B cell (primary cell): ENCODE measurements at places on chromosomes 5 and 9.

- H3K36me3 ChIP-seq, result no peaks in the 10 kb centered on the region
- peaks cover 3% of the 10 kb centered on the region for H3K27me3 ChIP-seq
- H3K4me1 ChIP-seq, result no peaks in the 10 kb centered on the region
- no peak overlapping the region for H3K4me3 ChIP-seq
- H3K27ac ChIP-seq, result no peak overlapping the region
Measured at GRCh38 chr9:109475526-109475925, 22.6 kb downstream of the PTPN3 start.

DNA sequence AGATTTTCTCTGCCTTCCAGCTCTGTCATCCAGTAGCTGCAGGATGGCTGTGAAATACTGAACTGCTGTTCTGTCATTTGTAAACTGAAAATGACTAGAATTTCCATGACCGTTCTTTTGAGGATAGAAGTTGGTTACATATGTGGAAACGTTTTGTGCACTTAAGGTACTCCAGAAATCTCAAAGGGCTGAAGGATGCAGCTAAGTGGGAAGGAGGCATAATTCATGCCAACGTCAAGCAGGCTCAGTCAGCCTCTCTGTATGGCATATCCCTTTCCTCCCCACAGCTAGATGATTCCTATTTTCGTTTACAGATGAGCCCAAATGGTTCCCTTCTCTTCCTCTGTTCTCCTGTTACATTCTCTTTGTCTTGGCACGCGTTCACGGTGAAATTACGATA, 257.6 kb downstream of the FBXL7 start:
- H3K4me1 ChIP-seq, result no peaks in the 10 kb centered on the region
- no peaks in the 10 kb centered on the region for H3K36me3 ChIP-seq
- no peak overlapping the region for H3K4me3 ChIP-seq

DNA sequence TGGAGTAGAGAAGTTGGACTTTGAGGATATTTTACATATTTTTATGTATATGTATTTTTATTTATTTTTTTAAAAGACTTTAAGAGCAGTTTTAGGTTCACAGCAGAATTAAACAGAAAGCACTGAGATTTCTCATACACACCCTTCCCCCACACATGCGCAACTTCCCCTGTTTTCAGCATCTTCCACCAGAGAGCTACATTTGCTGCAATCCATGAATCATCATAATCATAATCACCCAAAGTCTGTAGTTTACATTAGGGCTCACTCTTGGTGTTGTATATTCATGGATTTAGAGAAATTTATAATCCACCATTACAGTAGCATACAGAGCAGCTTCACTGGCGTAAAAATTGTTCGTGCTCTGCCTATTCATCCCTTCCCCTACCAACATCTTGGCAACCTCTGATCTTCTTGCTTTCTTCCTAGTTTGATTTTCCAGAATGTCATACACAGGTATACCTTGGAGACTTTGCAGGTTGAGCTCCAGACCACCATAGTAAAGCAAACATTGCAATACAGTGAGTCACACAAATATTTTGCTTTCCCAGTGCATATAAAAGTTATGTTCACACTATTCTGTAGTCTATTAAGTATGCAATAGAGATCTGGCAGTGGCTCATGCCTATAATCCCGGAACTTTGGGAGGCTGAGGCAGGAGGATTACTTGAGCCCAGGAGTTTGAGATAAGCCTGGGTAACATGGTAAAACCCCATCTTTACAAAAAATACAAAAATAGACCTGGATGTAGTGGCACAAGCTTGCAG, 9.6 kb upstream of the CCDC171 start:
- H3K27me3 ChIP-seq, result no peaks in the 10 kb centered on the region
- no peak overlapping the region for H3K4me3 ChIP-seq
- H3K36me3 ChIP-seq, result no peaks in the 10 kb centered on the region
- DNase-seq, result no peak

- no peak overlapping the region for H3K4me3 ChIP-seq
- no peaks in the 10 kb centered on the region for H3K27me3 ChIP-seq
- no peaks in the 10 kb centered on the region for H3K36me3 ChIP-seq
- DNase-seq, result no peak
- H3K27ac ChIP-seq, result no peak overlapping the region
- H3K4me1 ChIP-seq, result no peaks in the 10 kb centered on the region
Measured at GRCh38 chr9:83508067-83508466, 30.1 kb downstream of the FRMD3 start.

GRCh38 chr9:16718296-16718695, 152.2 kb downstream of the BNC2 start:
- no peaks in the 10 kb centered on the region for H3K27me3 ChIP-seq
- no peak overlapping the region for H3K4me3 ChIP-seq
- no peaks in the 10 kb centered on the region for H3K36me3 ChIP-seq
- DNase-seq, result no peak
- H3K4me1 ChIP-seq, result no peaks in the 10 kb centered on the region
- no peak overlapping the region for H3K27ac ChIP-seq

- no peak for DNase-seq
- no peaks in the 10 kb centered on the region for H3K4me1 ChIP-seq
- no peak overlapping the region for H3K4me3 ChIP-seq
- H3K27ac ChIP-seq, result no peak overlapping the region
- no peaks in the 10 kb centered on the region for H3K27me3 ChIP-seq
Measured at GRCh38 chr5:31355337-31355736, 161.9 kb downstream of the CDH6 start.

- H3K27ac ChIP-seq, result no peak overlapping the region
- no peak for DNase-seq
- H3K36me3 ChIP-seq, result no peaks in the 10 kb centered on the region
- H3K4me1 ChIP-seq, result no peaks in the 10 kb centered on the region
- H3K27me3 ChIP-seq, result no peaks in the 10 kb centered on the region
Measured at GRCh38 chr5:171469326-171469725, 49.9 kb downstream of the FGF18 start.

GRCh38 chr5:134436523-134437339, 25.1 kb upstream of the CDKN2AIPNL start:
- H3K4me3 ChIP-seq, result peak overlapping the region; percentile 44
- peaks cover 17% of the 10 kb centered on the region for H3K4me1 ChIP-seq
- H3K27ac ChIP-seq, result peak overlapping the region; percentile 64
- DNase-seq, result peak; percentile 76
- no peaks in the 10 kb centered on the region for H3K27me3 ChIP-seq
- H3K36me3 ChIP-seq, result no peaks in the 10 kb centered on the region

DNA sequence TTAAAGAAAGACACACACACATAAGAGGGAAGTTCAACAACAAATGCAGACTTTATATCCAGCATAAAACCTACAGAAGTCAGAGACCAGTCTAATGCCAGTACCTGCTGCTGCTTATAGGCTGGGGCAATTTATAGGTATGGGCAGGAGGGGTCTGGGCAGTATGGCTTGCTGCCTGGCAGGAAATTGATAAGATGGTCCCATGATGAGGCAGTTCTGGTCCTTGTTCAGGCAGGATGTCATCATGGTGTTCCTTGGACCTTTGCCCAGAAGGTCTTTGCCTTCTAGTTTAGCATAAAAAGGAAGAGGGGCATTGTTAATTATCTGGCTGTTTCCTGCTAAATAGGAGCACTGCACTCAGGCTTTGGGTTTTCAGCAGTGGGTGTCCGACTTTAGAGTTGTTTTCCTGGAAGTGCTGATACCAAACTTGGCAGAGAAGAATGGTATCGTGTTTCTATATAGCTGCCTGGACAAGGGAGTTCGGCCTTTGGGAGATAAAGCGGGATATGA, 10.4 kb upstream of the PDCD1LG2 start:
- H3K27me3 ChIP-seq, result peaks cover 11% of the 10 kb centered on the region
- no peak overlapping the region for H3K4me3 ChIP-seq
- DNase-seq, result no peak
- H3K4me1 ChIP-seq, result no peaks in the 10 kb centered on the region

- no peaks in the 10 kb centered on the region for H3K36me3 ChIP-seq
- no peak overlapping the region for H3K4me3 ChIP-seq
- no peaks in the 10 kb centered on the region for H3K27me3 ChIP-seq
- peaks cover 6% of the 10 kb centered on the region for H3K4me1 ChIP-seq
- no peak for DNase-seq
Measured at GRCh38 chr5:55700745-55701144, 11.4 kb downstream of the SLC38A9 start.
